ENCODE measurements at places on chromosomes 5 and 9.

- peak; percentile 48 for DNase-seq
Measured at GRCh38 chr5:132747616-132748440, 602 bp downstream of the CCNI2 start.

DNA sequence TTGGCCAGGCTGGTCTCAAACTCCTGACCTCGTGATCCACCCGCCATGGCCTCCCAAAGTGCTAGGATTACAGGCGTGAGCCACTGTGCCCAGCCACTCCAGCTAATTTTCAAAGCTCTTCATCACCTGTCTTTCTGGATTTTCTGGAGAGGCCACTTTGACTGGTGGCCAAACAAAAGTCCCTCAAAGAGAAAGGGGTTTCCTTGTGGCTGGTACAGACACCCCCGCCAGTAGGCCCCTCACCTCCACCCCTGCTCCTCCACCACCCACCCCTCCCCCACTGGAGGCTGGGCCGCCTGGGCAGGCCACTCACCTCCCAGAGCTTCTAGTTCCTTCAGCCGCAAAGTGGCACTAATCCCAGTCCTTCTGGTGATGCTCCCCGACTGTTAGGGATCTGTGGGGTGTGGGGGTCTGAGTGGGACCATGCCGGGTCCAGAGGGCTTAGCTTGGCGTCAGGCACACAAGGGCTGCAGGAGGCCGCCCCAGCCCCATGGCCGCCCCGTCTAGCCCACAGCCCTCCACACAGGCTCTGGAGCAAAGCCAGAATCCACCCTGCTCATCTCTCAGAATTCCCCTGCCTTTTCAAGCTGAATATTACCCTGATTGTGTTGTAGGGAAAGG is 182.0 kb upstream of the IER5L start:
- no peak for DNase-seq

DNA sequence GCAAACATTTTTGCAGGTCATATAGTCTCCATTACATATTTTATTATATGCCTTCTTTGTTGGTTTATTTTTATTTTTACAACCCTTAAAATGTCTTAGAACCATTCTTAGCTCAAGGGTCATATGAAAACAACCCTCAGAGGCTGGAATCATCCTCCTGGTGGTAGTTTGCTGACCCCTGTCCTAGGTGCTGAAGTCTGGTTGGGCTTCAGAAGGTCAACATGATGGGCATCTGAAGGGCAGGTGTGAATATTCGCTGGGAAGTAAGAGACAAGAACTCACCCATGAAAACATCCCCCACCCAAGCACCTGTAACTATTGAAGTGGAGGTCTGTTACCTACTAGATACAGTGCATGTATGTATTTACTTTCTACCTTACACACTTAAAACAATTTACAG is 75.4 kb downstream of the OSMR start:
- DNase-seq: no peak

DNA sequence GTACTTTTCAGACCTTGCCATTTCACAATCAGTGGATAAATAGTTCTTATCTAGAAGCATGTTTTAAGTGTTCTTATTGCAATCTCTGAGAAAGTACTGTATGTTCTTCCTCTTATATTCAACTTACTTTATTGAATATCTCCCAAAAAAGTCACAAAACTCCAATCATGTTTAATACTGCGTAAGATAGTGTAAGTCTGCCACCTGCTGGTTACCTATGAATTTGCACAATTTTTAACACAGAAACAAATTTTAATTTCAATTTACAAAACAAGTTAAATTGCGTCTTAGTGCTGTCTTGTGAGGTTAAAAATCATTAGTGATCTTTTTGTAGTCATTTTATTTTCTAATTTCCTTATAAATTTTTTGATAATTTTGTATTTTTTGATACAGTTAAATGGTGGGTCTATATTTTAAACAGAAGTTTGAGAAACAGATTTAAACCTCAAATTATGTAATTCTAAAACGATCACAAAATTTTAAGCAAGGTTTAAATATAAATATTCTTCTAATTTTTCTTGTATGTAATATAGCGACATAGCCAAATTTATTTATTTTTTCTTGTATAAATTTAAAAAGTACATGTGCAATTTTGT is 115.8 kb downstream of the EMB start:
- DNase-seq: peak; percentile 46

- DNase-seq: no peak
Measured at GRCh38 chr5:6759401-6759800, 46.2 kb downstream of the TENT4A start.

GRCh38 chr9:69065660-69066059 is 30.1 kb downstream of the FXN start:
- DNase-seq: no peak

GRCh38 chr5:135085936-135086725 is 52.1 kb upstream of the PITX1 start:
- no peak for DNase-seq

DNA sequence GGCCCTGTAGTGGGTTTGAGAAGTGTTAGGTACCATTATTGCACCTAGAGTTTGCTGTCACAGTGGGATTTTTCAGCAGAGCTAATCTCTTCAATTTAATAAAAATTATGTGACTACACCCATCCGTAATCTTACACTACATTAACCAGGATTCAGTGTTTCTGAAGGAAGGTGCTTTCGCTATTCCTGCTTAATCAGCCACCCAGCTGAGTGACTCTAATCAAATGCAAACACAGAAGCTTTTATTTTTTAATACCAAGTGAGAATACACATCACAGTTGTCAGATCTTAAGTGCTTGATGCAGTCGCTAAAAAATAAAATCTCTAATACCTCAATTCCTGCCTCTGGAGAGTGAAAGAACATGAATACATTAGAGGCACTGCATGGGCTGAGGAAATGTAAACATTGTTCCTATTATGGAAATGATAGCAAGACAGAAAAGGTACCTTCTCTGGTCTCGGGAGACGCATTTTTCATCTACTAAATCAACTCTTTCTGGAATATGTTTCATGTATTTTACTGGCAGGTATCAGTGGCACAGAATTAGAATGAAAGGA is 125.7 kb downstream of the SEMA6A start:
- no peak for DNase-seq

GRCh38 chr9:98057138-98057799 is 737 bp downstream of the NANS start:
- DNase-seq: peak; percentile 58

GRCh38 chr9:79661886-79662536 is 90.2 kb downstream of the TLE4 start:
- no peak for DNase-seq

GRCh38 chr9:79526149-79526672 is 45.6 kb upstream of the TLE4 start:
- DNase-seq: no peak

DNA sequence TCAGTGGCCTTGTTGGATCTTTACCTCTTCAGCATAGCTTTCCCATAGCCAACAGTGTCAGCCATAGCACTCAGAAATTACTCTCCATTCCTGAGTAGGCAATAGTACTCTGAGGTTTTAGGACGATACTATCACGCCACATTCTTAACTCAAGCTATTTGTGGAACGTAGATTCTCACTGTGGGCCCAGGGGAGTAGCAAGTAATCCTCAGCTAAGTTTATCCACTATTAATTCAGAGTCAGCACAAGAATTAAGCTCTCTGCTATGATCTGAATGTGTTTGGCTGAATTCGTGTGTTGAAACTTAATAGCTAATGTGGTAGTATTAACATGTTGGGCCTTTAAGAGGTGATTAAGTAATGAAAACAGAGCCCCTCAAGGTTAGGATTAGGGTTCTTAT is 858.8 kb upstream of the NUDT12 start:
- no peak for DNase-seq

- no peak for DNase-seq
Measured at GRCh38 chr9:83166372-83166771, 103.4 kb upstream of the RASEF start.

DNA sequence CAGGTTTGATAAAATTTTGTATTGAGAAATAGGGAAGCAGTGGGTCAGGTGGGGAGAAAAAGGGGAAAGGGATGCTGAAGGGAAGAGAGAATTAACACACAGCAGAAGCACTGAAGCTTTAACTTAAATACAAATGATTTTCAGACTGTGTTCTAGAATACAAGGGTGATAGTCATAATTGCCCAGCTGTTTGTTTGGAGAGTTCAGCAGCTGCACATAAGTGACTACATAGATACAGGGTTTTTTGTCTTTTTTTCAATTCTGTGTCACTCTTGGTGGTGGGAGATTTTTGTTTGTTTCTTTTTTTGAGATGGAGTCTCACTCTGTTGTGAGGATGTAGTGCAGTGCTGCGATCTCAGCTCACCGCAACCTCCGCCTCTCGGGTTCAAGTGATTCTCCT is 590.4 kb upstream of the SEMA6A start:
- no peak for DNase-seq

DNA sequence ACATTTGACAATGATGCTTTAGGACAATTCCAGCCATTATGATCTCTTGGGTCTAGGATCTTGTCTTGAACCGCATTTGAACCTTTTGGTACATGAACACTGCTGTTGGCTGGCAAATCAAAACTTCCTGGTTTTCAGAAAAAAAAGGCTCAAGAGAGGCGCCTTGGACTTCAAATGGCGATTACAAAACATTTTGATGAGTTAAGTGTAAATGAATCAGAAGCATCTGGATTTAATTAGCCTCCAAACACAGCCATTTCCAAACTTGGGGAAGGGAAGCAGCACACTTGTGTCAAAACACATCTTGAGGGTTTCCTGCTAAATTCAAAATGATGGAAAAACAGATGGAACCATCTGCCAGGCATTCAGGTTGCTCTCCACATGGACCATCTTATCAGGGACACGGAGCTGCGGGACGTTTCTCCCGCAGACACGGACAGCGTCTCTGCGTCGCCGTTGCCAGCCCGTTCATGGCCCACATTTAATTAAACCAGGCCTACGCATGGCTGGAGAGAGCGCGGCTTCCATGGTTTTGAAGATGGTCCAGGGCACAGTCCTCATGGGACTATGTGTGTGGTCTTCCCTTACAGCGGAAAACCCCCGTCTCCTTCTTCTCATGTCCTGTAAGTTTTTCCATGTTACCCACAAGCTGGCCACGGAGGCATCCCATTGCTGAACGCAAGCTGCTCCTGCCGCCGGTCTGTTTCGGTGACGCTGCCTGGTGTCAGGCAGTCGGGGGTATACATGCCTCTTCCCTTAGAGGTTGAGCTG is 55.8 kb upstream of the PTCH1 start:
- no peak for DNase-seq

DNA sequence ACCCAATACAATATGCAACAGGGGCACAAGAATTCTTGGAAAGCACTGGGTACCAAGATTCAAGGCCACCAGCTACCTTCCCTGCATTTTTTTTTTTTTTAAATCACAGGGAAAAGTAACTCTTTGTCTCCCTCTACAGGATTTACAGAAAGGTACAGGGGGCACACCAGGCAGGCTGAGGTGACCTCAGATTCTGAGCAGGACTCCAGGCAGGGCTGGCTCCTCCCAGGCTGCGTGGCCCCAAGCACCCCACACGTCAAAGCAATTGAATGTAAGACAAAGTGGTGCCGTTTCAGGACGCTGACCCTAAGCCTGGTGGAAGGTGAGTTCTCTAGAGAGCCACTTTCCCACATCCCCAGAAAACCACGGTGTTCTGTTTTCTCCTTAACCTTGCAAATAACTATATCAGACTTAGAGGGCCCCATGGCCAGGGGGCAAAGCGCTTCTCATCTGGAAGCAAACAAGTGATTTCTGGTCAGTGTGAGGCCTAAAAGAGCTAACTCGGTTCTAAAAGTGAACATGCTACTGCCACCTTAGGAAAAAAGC is 222.6 kb downstream of the ROR2 start:
- DNase-seq: peak; percentile 29

GRCh38 chr5:116507941-116508655 is 66.5 kb downstream of the SEMA6A start:
- no peak for DNase-seq

DNA sequence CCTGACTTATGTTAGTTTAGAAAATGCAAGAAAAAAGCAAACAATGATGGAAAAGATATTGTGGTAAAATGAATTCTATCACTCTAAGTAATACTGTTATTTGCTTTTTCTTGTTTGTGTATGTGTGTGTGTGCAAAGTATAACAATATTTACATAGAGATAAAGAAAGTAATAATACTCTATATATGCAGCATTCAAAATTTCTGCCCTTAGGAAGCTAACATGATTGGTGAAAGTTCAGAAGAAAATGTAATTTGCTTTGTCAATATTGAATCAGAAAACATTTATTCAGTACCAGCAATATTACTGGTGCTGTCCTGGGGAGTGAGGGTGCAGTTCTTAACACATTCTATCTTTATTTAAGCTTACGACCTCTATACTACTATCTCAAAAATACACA is 12.9 kb upstream of the PRDM9 start:
- DNase-seq: no peak

DNA sequence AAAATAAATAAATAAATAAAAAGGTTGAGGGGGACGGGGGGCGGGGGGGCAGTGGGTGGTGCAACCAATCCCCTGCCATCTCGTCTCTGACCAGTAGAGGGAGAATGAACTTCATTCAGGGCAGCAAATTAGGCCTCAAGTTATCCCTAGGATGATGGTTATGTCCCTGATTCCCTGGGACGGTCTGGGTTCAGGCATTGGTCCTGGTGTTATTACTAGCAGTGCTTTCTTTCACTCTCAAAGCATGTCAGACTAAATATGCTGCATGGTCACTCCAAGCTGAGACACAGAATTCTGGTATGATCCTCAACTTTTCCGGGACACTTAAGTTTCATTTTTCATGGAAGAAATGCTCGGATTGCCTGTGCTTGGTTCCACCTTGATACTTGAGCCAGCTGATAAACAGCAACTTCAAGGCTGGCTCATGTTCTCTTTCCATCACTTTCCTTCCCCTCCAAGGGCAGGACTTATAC is 59.4 kb downstream of the DAP start:
- peak; percentile 41 for DNase-seq

GRCh38 chr9:81519816-81520495 is 169.4 kb downstream of the TLE1 start:
- DNase-seq: no peak

DNA sequence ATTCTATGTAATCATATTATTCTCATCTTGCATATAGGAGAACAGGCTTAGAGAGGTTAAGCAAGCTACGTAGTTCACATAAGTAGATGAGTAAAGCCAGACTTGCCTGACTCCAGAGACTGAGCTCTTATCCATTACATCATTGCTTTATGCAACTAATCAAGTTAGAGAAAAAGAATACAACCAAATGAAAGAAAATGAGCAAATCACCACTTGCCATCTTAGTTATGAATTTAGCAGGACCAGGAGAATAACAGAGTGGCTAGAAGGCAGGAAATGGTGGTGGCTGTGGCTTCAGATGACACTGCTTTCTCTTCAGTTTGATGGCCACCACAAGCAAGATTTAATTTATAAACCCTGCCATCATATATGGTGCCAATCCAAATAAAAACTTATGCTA is 26.6 kb downstream of the POC5 start:
- DNase-seq: no peak

- DNase-seq: no peak
Measured at GRCh38 chr5:59765446-59765845, 128.1 kb downstream of the PDE4D start.

GRCh38 chr5:40291338-40291737 is 388.4 kb upstream of the PTGER4 start:
- no peak for DNase-seq

DNA sequence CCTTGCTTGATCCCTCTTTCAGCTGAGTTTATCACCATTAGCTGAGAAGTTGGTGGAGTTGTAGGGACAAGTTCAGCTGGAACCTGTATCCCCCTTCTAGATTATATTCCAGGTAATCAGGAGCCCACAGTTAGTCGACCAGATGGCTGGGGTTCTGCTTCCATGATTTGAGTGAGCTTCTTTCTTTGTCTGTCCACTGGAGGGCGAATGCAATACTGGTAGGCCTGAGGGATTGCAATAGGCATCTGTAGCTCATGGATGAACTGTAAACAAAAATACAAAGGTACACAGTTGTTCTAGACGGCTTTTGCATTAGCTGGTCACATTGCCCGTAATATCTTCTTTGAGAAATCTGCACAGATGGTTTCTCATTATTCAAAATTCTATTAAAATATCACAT is 88.9 kb downstream of the PCSK5 start:
- DNase-seq: no peak

Data from CD4-positive, alpha-beta T cell treated with Interleukin-2 at 100 ng/mL for 4 hours (primary cell).